ENCODE measurements at places on chromosomes 12 and 14. TPM values are rescaled to one million over a fixed set of nuclear protein-coding genes. Genes with fewer than 3 reads are reported as not detected.

The LIMA1 gene
- total RNA-seq = 65.5 TPM

The BORCS5 gene
- 15.3 TPM for total RNA-seq

DNA sequence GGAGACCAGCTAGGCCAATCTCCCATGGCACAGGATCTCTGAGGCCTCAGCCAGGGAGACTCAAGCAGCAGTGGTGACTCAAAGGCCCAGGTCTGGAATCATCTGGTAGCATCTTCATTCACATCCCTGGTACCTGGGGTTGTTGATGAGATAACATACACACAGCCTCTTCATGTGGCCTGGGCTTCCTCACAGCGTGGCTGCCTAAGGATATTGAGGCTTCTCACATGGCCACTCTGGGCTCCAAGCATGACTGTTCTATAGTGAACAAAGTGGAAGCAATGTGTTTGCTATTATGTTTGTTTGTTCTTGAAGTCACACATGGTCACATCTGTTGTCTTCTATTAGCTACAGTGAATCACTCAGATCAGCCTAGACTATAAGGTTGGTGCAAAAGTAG lies 584.1 kb downstream of the VRK1 start:
- no peaks in the 10 kb centered on the region for H3K4me1 ChIP-seq
- H3K4me3 ChIP-seq = no peak overlapping the region
- no peaks in the 10 kb centered on the region for H3K36me3 ChIP-seq
- H3K27me3 ChIP-seq = no peaks in the 10 kb centered on the region

The CEBPE gene
- total RNA-seq = not detected

DNA sequence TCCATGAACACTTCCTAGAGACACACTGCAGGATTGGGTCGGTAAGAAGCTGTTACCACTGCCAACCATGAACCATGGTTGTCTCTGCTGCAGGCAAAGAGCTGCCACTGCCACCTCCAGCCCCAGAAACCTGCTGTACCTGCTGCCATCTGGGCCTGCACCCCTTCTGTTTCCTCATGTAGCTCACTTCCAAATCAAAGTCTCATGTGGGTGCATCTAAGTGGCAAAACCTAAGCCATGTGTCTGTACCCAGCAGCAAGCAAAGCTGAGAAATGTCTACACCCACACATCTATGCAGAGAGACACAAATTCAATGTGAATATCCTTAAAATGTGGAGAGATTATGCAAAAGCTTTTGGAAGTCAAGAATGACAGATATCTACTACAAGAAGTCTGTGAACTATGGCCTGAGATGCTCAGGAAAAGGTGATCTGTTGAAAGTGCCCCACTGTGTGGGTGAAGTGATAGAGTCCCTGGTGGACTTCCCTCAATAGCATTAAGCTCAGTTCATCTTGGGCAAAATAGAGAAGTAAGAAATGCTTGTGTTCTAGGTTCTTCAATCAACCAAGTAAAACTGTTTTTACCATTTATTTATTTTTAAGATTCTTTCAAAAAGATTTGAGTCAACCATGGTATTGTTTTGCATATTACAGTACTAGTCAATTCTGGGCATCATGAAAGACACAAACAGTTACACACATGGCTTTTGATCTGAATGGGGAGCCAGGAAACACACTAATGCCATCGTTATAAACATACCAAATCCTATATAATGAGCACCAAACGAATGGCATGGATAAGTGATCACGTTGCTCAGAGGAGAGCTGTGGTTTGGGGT lies 64.4 kb downstream of the FOS start:
- DNase-seq = no peak
- H3K36me3 ChIP-seq = peaks cover 6% of the 10 kb centered on the region
- H3K27me3 ChIP-seq = no peaks in the 10 kb centered on the region

The KERA gene
- not detected for total RNA-seq

DNA sequence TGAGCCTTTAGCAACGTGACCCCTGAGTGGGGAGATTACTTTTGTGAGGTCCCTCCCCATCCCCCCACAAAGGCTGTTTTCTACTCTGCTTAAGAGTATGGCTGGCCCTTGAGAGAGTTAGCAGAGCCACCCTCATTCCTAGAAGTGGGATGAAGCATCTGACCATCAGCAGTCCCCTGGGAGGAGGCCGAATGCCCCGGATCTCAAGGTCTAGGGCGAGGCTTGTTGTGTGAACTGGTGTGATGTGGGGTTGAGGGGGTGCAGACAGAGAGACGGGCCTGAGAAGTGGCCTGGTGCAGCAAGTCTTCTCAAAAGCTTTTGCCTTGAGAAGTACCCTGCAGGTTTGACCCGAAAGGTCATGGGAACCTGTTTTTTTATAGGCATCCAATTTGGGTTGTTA lies 153.0 kb upstream of the FKBP4 start:
- DNase-seq = no peak
- H3K4me3 ChIP-seq = no peak overlapping the region
- H3K36me3 ChIP-seq = peaks cover 7% of the 10 kb centered on the region
- H3K4me1 ChIP-seq = peaks cover 14% of the 10 kb centered on the region
- peaks cover 38% of the 10 kb centered on the region for H3K27me3 ChIP-seq
- no peak overlapping the region for H3K27ac ChIP-seq

The SYNDIG1L gene
- not detected for total RNA-seq

GRCh38 chr12:38847247-38847646 lies 58.1 kb downstream of the CPNE8 start:
- no peaks in the 10 kb centered on the region for H3K4me1 ChIP-seq
- no peak overlapping the region for H3K4me3 ChIP-seq
- H3K27me3 ChIP-seq = no peaks in the 10 kb centered on the region
- no peak overlapping the region for H3K27ac ChIP-seq

The LHX5 gene
- not detected for total RNA-seq

The KRT71 gene
- total RNA-seq = not detected

DNA sequence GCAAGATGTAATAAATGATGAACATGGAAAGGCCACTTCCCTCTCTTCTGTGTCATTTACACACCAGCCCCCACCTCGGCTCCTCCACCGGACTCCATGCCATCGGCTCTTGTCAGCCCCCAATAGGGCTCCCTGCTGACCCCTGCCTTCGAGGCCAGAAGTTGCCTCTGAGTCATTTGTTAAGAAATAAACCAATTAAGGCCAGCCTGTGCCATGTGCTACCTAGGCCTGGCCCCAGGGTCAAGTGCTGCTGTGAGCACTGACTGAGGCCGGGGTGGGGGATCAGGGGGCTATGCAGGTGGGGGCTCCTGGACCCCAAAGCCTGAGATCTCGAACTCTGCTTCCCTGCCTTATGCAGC lies 53.2 kb downstream of the TESC start:
- peaks cover 4% of the 10 kb centered on the region for H3K27me3 ChIP-seq
- DNase-seq = no peak
- no peak overlapping the region for H3K4me3 ChIP-seq
- no peaks in the 10 kb centered on the region for H3K36me3 ChIP-seq
- no peaks in the 10 kb centered on the region for H3K4me1 ChIP-seq

The TCL1B gene
- not detected for total RNA-seq

The SERPINA1 gene
- 38.1 TPM for total RNA-seq

DNA sequence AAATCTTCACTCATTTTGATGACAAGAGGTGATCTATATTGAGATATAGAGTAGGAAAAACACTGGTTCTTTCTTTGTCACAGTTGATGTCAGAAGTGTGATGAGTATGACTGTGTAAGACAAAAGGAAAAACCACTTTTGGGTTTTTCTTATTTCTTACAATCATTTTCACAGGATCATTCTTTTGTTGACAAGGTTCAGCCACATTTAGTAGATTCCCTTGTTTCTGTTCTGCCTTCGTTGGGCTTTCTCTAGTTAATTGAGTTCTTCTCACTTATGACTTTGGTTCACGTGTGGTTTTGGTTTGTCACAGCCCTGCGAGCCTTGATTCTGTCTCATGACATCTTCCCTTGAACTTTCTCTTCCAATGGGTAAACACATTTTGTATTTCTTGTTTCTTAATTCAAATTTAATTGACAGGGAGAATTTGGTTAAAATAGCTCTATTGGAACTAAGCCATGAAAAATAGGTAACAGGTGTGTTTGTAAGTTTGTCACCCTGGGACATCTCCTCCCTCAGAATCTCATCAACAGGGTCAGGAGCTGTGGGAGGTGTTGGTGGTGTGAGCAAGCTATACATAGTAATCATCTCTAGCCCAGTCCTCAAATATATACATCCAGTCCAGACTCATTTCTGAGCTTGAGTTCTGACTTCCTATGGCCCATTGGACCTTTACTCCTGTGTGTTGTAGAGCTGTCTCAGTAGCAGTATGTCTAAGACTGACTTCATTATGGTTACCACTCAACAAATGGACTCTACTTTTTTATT lies 255.3 kb downstream of the BMP4 start:
- peaks cover 7% of the 10 kb centered on the region for H3K4me1 ChIP-seq
- H3K27me3 ChIP-seq = no peaks in the 10 kb centered on the region
- H3K4me3 ChIP-seq = no peak overlapping the region
- no peak for DNase-seq
- no peaks in the 10 kb centered on the region for H3K36me3 ChIP-seq

- H3K27ac ChIP-seq = no peak overlapping the region
- DNase-seq = no peak
- H3K4me3 ChIP-seq = no peak overlapping the region
- peaks cover 6% of the 10 kb centered on the region for H3K4me1 ChIP-seq
- peaks cover 73% of the 10 kb centered on the region for H3K27me3 ChIP-seq
These were observed 66.6 kb upstream of the FBRSL1 start for GRCh38 chr12:132423251-132423819.

DNA sequence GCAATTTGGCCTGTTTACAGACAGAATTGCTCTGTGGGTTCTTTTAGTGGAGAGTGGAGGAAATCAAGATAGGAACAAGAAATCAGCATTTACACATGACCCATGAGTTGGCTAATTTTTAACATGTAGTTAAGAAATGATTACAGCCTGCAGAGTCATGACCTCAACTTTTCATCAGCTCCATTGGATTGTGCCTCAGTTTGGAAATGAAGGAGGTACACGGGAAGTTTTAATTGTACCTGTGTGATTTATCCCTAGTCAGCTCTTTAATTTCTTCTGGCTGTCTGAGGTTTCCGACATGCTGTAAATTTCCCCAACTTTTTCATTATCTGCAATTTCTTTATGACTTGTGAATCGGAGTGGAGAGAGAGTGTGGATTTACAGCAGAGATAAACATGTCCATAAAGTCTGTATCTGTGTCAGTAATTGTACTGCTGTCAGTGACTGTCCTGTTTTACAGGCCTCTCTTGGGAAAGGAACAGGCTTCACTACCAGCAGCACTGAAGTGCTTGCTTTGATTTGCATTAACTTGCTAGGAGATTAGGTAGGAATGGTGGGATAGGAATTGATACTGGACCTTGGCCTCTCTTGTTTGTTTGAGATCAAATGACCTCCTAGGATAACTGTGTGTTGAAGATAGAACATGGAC lies 49.2 kb downstream of the LIN52 start:
- H3K27ac ChIP-seq = no peak overlapping the region
- no peak overlapping the region for H3K4me3 ChIP-seq
- H3K36me3 ChIP-seq = no peaks in the 10 kb centered on the region
- no peak for DNase-seq
- H3K4me1 ChIP-seq = no peaks in the 10 kb centered on the region
- no peaks in the 10 kb centered on the region for H3K27me3 ChIP-seq

DNA sequence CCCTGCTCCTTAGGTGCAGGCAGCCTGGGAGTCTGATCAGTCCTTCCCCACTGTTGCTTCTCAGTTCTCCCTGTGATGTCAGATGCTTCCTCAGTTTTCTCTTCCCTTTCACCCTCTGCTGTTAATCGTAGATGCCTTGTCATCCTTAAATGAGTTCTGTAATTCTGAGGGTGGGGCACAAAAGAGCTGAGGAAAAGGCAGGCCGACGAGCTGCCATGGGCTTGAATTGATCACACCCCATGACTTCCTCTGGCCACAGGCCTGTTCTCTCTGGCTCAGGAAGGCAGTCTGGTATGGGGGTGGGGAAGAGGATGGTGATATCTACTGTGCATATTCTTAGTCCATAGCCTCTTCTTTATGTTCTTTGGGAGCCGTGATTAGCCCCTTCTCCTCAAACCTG lies 5.2 kb upstream of the AP1G2 start:
- no peak overlapping the region for H3K27ac ChIP-seq
- DNase-seq = no peak
- peaks cover 13% of the 10 kb centered on the region for H3K27me3 ChIP-seq
- peaks cover 29% of the 10 kb centered on the region for H3K4me1 ChIP-seq

GRCh38 chr12:66017736-66018135 lies 112.8 kb downstream of the LLPH start:
- H3K4me3 ChIP-seq = no peak overlapping the region
- H3K36me3 ChIP-seq = no peaks in the 10 kb centered on the region
- no peaks in the 10 kb centered on the region for H3K27me3 ChIP-seq

- H3K27ac ChIP-seq = no peak overlapping the region
- DNase-seq = no peak
- H3K36me3 ChIP-seq = no peaks in the 10 kb centered on the region
- peaks cover 7% of the 10 kb centered on the region for H3K4me1 ChIP-seq
- H3K4me3 ChIP-seq = no peak overlapping the region
These were observed 236.7 kb downstream of the CACNA1C start for GRCh38 chr12:2289525-2289924.

The MAP3K9 gene
- total RNA-seq = 18.6 TPM

DNA sequence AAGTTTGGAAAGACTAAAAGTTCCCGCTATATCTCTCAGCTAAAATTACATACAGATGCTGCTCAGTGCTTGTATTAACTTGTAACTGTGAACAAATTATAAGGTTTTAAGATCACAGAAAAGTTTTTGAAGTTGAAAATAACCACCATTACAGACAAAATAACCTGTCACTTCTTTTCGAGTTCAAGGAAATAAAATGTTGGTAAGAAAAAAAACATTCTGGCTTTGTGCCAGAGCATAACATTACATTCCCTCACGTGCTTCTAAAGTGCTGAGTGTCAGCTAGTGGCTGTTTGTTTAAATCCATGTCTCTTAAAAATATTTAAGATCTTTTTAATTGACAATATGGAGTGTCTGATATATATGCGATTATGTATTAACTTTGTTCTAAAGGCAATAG lies 27.2 kb upstream of the ADAMTS20 start:
- no peak overlapping the region for H3K4me3 ChIP-seq
- H3K4me1 ChIP-seq = no peaks in the 10 kb centered on the region
- peaks cover 56% of the 10 kb centered on the region for H3K27me3 ChIP-seq
- DNase-seq = peak; percentile 11
- H3K27ac ChIP-seq = no peak overlapping the region
- no peaks in the 10 kb centered on the region for H3K36me3 ChIP-seq

The RDH11 gene
- 40.9 TPM for total RNA-seq

DNA sequence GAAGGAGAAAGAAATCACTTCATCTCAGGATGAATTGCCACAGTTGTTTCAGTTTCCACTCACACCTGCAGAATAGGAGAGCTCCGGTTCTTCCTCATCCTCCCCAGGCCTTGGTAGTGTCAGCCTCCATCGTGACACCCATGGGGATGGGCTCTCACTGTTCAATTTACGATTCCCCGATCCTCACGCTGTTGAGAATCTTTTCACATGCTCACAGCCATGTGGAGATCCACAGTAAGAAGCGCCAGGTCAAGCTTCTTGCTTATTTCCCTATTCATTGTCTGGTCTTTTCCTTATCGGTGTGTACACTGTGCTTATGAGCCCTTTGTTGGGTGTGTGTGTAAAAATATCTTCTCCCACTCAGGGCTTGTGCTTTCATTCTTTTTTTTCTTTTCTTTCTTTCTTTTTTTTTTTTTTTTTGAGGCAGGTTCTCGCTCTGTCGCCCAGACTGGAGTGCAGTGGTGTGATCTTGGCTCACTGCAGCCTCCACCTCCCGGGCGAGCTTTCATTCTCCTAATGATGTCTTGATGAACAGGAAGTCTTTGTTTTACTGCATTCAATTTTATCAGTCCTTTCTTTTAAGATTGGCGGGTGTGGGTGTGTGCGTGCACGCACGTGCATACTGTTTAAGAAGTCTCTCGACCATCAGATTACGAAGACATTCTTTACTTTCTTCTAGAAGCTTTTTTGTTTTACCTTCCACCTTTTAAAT lies 21.5 kb downstream of the RIN3 start:
- DNase-seq = no peak
- peaks cover 5% of the 10 kb centered on the region for H3K36me3 ChIP-seq
- H3K27ac ChIP-seq = no peak overlapping the region
- H3K27me3 ChIP-seq = no peaks in the 10 kb centered on the region

The OR6C2 gene
- total RNA-seq = not detected

The PRMT5 gene
- total RNA-seq = 175 TPM

The TAS2R31 gene
- 1.9 TPM for total RNA-seq

The HOXC9 gene
- total RNA-seq = 5.2 TPM

Measured in MCF 10A (cell line).